Activated CD4-positive, alpha-beta T cell treated with anti-CD3 and anti-CD28 coated beads, Interleukin-2, Interleukin-4, amounts not matched to agents 100 ng/mL and 50 ng/mL, durations not matched to agents 16 hours and 8 hours (primary cell): ENCODE measurements at places on chromosomes 2 and 18.

DNA sequence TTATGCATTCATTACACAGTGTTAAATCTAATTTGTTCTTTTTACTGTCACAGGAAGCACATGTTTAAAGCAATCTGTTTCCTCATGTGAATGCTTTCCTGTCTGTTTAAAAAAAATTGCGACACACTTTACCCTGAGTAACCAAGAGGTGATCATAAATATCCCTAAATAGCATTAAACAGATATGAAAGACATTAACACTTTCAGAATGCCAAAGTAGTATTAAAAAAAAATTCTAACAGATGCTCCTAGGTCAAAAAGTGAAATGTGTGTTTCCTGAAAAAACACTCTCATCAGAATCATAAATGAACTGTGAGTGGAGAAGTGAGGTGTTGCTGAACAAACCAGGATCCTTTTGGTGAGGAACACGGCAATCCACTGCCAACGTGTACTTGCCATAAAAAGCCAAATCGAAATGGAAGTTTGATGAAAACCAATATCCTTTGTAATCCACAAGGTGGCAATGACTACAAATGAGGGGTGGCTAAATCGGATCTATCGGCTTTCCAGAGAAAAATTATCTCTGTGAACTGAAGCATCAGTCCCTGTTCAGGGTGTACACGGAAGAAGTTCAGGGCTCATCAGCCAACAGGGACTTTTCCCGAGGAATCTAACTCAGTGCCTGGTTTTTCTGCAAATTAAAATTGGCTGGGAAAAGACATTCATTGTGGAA is 248.9 kb downstream of the TCF4 start:
- no peak for DNase-seq

GRCh38 chr2:174400853-174401252 is 5.3 kb downstream of the SCRN3 start:
- DNase-seq = no peak

DNA sequence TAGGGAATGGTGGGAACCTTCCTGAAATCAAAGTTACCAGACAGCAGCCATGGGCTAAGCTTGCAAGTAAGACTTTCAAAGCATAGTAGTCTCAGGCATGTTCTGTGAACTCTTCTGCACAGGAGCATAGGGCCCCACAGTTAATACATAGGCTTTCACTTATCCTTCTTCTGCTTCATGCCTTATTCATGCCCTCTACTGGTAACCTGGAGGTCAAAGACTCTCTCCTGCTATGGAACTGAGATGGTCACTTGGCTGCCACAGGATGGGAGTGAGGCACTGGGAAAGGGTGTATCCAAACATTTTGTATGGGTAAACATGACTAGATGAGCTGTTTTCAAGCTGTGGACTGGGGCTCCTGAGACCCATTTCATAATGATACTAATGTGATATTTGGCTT is 49.1 kb upstream of the ZNF638 start:
- no peak for DNase-seq

DNA sequence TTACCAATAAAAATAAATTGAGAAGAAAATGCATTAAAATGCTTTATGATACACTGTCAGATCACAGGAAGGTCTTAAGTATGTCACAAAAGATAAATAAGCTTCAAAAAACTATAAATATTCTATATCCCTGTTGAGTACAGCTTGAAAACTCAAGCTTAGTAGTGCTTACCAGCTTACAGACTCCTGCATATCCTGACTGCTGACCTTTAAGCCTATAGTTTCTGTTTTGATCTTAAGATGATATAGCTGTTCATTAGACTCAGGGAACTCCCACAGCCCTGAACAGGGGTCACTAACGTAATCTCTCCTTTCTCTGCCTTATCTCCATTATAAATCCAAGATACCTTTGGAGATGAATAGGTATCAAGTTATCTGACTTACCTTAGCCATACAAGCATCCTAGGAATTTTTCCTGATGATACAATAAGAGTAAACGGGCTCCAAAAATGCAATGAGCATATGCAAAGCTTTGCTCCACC is 93.7 kb upstream of the RBBP8 start:
- DNase-seq = no peak

DNA sequence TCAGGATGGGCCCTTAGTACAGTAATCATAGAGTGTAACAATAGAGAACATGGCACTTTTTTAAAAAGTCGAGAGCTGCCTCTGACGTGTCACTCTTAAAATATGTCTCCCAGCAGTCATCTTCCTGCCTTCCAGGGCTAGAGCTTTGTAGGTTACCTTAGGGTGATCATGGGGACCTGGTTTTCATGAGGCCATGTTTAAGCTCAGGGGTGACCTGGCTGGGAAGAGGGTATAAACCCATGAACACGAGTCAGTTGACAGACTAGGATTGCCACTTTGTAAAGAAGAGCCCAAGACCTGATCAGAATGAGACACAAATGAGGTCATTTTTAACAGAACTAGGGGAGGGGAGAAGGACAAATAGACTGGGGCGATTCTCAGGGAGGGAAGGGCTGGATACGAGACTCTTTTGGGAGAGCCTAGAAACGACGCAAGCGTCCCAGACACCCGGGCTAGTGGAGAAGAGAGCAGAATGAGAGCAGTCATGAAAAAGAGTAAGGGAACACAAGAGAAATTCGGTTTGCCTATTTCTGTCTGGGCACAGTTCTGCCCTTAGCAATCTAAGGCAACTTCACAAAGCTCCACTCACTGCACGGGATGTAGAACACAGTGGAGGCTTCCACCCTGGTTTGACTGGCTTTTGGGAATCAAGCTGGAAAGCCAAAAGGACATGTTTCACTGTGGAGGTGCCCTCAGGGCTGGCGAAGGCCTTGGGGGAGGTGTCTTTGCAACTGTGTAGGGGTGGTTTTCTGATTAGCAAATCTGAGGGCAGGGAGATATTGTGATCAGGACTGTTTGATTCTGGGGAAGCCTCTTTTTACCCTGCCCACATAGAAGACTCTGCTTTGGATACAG is 1.8 kb upstream of the RAB31 start:
- DNase-seq = no peak

DNA sequence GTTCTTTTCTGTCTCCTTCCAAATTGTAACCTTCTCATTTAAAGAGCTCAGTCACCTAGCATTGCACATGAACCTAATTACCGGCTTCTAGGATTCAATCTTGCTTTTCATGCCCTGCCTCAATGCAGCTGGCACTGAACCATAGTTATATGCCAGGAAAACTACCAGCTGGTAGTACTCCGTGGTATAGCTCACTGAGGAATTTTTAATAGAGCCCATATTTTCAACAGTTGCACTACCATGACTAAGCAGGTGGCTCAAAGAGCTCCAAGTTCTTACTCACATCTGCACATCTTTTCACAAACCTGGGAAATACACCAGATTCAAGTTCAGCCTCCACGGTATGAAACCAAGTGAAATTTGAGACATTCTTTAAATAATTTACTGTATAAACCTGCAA is 363.5 kb downstream of the GRB14 start:
- DNase-seq = no peak

- no peak for DNase-seq
Observed at GRCh38 chr2:117485588-117485987, 328.9 kb upstream of the DDX18 start.

DNA sequence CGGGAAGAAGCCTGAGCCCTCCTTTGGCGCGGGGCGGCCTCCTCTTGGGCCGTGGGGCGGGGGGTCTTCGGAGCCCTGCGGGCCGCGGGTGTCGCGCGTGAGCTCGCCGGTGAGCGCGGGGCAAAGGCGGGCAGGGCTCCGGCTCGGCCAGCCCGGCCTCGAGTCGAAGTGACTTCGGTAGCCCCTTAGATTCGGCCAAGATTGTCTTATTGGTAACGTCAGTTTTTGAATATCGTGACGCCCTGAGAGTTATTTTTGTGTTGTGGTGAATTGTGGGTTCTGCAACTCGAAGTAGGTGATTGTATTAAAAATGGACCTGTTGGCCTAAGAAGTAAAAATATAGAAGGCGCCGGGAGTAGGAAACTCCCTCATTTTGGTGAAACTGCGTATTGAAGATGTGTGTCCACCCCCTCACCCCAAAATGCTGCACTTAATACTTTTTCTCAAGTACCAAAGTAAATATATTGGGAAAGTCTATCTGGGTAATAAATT is 669 bp downstream of the MARCHF7 start:
- DNase-seq = no peak

DNA sequence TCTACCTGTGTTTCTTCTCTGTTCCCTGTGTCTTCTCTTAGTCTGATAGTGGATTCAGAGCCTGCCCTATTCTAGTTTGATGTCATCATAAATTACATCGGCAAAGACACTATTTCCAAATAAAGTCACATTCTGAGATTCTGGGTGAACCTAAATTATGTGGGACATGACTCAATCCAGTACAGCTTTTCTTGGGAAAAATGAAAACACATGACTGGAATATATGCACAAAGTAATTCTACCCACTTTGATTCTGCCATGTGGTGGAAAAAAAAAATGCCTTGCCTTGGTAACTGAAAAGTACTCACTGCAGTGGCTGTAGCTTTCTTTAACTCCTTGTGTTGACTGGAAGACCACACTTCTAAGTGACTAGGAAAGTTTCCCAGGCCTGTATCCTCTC is 73.7 kb downstream of the LRATD1 start:
- DNase-seq = no peak

GRCh38 chr18:29164993-29165599 is 988.2 kb upstream of the CDH2 start:
- no peak for DNase-seq

DNA sequence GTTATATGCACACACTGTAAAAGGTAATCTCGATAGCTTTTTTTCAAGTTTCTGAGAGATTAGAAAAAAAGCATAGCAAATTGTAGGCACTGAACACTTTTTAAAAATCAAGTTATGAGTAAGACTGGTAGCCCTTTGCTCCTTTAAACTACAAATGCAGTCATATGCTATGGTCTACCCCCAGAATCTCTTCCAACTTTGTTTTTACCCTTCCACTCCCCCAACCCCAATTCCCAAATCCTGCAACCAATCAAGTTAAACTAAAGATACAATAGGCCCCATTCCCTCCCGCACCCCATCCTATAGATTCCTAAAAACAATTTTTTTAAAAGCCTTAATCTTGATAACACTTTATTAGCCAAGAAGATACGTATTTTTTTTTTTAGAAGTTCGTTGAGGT is 752 bp upstream of the BAZ2B start:
- DNase-seq = no peak

DNA sequence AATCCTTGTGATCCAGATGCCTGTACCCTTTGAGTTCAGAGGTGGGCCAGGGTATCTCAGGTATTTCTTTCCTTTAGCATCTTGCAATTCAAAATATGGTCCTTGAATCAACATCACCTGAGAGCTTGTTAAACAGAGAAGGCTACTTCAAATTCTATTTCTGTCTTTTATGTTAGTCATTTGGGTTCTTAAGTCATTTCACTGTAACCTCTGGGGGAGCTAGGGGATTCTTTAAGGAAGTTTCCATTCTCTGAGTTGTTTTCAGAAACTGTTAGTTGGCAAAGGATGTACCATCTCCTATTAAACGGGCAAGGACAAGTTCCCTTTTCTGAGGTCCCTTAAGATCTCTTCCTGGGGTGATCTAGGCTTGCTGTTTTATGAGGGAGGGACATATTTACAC is 16.6 kb downstream of the CFLAR start:
- DNase-seq = peak; percentile 73

GRCh38 chr2:158795195-158795924 is at the start of gene DAPL1:
DAPL1 (plus strand) TSS chr2:158795317; CDS start chr2:158795373, 56 bp downstream.
- no peak for DNase-seq

DNA sequence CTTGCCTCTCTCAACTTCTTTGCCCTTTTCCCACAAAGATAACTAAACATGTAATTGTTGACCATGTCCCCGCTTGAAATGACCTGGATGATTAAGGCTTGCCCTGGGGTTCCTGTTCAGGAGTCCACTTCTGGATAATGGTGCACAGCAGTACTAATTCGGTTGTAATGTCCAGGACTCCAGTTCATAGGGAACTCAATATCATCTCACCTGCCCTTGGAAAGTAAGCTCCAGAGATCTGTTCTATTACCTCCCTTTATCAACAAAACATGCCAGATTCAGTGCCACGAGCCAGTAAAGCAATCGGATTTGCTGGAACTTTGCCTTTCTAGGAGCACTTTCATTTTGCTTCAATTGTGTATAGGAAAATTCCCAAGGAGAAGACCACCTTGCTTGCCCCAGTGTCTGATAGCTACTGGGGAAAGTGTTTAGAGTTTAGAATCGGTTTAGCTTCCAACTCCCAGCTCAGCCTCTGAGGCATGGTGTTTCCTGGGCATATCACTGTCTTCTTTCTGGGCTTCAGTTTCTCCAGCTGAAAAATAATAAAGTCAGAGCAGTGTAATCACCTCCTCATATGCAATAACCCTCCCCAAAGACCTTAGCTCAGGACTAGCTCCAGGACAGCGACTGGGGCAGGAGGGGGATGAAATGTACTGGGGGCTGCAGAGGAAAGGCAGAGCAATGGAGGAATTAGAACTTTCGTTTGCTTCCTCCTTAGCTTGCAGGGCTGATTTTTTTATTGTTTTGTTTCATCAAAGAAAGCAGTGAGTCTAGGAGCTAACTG is 162.6 kb upstream of the CYRIA start:
- DNase-seq = no peak

GRCh38 chr18:60245096-60245495 is 127.5 kb downstream of the MC4R start:
- DNase-seq = no peak

- DNase-seq = no peak
Observed at GRCh38 chr2:172200495-172201085, 97.9 kb upstream of the DLX2 start.

DNA sequence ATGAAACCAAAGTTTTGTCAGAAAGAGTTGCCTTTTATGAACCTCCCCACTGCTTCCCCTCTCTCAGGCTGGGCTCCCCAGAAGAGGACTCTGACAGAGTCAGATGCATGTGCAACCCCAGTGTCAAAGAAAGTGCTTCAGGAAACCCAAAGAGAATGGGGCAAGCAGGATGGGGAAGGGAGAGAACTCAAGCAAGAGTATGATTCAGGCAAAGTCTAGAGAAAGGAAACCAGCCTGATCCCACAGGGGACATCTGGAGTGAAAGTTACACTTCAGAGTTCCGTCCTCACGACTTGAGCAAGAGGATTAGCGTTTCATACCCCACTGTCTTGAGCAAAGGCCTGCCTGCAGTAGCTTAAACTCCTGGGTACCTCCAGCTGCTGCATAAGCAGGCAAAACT is 51.8 kb upstream of the EPC2 start:
- DNase-seq = no peak

GRCh38 chr2:43225788-43226557 is 433 bp downstream of the ZFP36L2 start:
- peak; percentile 70 for DNase-seq

GRCh38 chr2:240655931-240656886 is 26.5 kb downstream of the AQP12B start:
- DNase-seq = peak; percentile 38
